GM12878 (cell line): ENCODE measurements at places on chromosomes 12 and 14.

DNA sequence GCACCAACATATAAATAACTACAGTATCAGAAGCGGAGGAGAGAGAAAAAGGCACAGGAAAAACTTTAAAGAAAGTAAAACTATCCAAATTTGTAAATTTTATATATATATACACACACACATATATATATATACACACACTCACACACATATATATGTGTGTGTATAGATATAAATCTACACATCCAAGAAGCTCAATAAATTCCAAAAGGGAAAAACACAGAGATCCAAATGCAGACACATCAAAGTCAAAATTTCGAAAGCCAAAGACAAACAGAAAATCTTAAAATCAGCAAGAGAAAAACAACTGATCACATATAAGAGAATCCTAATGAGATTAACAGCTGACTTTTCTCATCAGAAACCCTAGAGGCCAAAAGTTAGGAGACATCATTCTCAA lies 37.3 kb downstream of the PARP11 start:
- DNase-seq, result no peak

GRCh38 chr12:1171657-1172408 lies 180.8 kb downstream of the ERC1 start:
- DNase-seq, result no peak

DNA sequence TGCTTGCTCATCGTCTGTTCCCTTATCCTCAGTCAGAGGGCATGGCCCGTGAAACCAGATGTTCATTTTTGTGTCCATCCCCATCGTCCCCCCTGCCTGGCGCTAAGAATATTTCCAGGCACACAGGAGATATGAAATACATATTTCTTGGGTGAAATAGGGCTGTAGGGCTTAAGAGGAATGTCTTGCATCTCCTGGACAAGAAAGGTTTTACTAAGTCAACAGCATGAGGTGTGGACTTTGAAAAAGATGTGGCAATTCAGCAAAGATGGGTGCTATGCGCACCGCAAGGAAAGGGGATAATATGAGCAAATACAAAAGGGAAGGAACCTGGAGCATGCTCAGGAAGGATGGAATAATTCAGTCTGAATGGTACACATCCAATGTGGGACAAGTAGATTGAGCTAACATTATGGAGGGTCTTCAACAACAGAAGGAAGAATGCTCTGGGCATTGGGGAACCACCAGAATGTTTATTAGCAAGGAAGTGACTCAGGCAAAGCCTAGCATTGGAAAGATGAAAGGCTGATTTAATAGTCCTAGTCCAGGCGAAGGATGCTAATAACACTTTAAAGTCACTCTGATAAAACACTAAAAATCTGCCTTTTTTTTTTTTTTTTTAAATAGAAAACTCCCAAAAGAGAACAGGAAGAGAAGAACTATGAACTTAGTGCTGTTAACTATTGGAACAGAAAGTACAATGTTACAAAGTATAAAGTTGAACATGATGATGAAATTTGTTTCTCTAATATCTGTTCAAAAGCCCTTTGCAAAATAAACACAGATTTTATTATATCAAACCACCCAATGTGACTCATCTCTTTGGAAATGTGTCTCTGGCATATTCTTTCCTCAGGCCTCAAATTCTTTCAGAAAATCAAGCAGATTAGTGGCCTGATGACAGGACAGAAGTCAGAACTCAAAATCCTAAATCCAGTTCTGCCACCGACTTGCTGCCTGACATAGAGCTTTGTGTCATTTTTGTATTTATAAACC lies 449.5 kb downstream of the BCAT1 start:
- DNase-seq, result no peak

DNA sequence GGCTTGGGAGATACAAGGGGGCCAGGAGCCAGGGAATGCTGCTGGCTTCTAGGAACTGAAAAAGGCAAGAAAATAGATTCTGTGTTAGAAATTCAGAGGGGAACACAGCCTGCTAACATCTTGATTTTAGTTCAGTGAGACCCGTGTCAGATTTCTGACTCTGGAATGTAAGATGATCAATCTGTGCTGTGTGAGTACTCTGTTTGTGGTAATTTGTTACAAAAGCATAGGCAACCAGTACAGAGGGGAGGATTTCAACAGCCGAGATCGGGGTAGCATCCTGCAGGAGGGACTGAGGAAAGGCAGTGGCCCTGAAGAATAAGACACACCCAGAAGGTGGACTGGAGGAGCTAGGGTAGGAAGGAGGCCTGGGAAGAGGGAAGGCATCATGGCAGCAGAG lies 410.0 kb upstream of the CCDC196 start:
- no peak for DNase-seq

GRCh38 chr14:89121968-89122620 lies 294.9 kb downstream of the FOXN3 start:
- no peak for DNase-seq

DNA sequence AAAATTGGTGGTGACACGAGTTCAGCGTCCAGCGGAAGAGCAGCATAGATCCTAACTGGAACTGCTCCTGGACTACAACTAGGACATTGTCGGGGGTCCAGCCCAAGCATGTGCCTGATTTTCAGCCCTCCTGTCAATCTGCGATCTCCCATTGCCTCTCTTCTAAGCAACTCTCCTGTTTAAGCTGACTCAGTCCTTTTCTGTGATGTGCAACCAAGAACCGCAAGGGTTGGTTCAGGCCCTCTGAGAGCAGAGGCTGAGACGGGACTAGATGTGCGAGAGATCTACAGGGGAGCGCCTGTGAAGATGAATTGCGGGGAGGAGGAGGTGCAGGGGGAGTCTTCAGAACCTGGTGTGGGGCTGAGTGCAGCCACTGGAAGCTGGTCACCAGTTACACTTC lies 3.7 kb upstream of the PAPLN start:
- DNase-seq, result no peak

DNA sequence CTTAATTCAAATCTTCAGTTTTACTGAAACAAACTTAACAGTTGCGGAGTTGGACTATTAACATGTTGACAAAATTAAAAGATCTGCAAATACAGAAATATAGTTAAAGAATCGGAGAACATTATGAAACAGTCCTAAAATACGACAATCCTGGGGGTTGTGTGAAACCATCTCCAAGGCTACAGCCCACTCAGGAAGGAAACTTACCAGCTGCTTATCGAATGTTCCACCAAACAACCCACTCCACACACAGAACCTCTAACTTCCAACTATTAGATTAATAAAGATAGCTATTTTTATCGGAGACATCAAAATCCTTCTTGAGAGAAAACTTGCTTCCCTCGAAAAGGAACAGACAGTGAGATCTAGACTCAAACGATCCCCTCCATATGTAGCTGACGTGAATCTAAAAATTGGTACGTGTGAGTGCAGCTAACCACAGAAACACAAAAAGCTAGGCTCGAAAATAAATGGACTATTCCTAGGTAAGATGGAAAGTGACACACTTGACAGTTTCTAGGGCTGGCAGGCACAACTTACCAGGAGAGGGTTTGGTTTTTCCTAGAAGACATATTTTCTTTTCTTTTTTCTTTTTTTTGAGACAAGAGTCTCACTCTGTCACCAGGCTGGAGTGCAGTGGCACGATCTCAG lies 12.9 kb downstream of the VPS37B start:
- no peak for DNase-seq

DNA sequence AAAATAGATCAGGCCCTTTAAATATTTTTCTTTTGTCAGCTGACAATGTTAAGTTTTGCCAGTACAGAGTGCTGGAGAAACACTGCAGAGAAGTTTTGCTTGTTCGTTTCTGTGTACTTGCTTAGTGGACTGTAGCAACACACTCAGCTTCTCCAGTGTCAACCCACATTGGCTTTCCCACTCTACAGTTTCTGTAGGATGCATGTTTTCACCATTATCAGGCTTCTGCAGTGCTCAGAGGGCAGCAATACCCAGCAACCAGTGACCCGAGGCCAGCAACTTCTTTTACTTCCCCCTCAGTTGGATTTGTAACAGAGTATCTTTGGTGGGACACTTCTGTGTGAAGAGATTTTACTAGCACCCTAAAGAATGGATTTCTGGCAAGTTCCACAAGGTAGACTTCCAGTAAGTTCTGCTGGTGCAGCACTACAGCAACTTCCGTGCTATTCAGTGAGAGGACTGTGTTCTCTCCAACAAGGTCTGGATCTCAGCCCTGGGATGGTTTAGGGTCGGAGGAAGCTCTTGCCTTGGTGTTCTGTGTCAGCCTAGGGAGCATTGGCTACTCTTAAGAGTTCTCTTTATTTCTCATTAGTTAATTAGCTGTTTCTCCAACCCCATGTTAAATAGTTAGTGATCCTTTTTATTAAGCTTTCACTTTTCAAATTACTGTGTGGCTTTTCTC lies 70.4 kb downstream of the FUT8 start:
- no peak for DNase-seq

DNA sequence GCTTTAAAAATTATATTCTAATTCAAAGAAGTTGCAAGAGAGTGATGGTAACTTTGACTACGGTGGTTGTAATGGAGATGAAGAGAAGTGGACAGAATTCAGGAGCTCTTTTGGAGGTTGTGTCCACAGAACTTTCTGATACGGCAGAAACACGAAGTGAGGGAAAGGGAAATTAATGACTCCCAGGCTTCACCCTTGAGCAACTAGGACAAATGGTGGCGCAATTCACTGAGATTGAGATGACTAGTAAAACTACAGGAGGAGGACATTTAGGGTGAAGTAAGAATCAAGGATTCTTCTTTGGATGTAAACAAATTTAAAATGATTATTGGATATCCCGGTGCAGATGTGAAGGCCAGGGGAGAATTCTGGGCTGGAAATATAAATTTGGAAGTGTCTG lies 212.6 kb downstream of the PTPRO start:
- no peak for DNase-seq

DNA sequence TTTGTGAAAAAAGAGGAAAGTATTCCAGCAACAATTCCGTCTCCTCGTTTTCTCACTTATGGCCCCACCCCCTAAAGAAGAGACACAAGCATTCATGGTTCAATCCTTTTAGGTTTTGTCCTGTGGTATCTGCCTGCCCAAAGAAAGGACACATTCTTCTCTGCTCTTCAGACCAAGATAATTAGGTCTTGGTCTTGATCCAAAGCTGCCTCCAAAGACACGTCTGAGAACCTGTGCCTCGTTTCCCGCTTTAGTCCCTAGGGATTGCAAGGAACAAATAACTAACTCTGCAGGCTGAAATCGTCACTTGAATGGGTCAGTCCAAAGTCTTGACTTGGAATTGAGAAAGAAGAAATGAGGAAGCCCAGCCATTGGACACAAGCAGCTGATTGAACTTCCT lies 202.7 kb upstream of the FAR2 start:
- no peak for DNase-seq

- DNase-seq, result no peak
Measured at GRCh38 chr12:12384571-12385340, 27.9 kb downstream of the BORCS5 start.

GRCh38 chr14:21043387-21043973 lies 1.3 kb downstream of the RNASE7 start:
- DNase-seq, result no peak

GRCh38 chr14:72061718-72062117 lies 129.5 kb downstream of the RGS6 start:
- no peak for DNase-seq

GRCh38 chr12:26229910-26230309 lies 34.5 kb downstream of the SSPN start:
- no peak for DNase-seq

GRCh38 chr14:35695647-35696046 lies 113.4 kb downstream of the RALGAPA1 start:
- no peak for DNase-seq

DNA sequence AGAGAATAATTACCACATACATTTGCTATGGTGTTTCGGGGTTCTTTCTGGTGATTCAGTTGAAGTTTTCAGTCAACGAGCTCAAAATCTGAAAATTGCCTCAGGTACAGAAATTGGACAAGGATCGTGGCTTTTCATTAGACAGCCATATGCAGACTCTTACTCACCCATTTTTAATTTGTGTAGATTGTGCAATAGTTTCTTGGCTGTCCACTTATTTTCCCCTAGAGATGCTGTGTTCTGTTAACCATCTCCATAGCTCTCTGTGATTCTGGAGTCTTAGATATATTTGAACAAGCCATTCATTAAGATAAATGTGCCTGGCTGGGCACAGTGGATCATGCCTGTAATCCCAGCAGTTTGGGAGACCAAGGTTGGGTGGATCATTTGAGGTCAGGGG lies 497.1 kb upstream of the RPL10L start:
- DNase-seq, result no peak

- DNase-seq, result no peak
Measured at GRCh38 chr12:85894653-85895052, 20.6 kb downstream of the NTS start.

- no peak for DNase-seq
Measured at GRCh38 chr12:49619286-49619685, 4.1 kb upstream of the PRPF40B start.

- no peak for DNase-seq
Measured at GRCh38 chr14:101595349-101595748, 34.1 kb downstream of the DIO3 start.

GRCh38 chr14:86404425-86404824 lies 874.5 kb downstream of the FLRT2 start:
- no peak for DNase-seq

DNA sequence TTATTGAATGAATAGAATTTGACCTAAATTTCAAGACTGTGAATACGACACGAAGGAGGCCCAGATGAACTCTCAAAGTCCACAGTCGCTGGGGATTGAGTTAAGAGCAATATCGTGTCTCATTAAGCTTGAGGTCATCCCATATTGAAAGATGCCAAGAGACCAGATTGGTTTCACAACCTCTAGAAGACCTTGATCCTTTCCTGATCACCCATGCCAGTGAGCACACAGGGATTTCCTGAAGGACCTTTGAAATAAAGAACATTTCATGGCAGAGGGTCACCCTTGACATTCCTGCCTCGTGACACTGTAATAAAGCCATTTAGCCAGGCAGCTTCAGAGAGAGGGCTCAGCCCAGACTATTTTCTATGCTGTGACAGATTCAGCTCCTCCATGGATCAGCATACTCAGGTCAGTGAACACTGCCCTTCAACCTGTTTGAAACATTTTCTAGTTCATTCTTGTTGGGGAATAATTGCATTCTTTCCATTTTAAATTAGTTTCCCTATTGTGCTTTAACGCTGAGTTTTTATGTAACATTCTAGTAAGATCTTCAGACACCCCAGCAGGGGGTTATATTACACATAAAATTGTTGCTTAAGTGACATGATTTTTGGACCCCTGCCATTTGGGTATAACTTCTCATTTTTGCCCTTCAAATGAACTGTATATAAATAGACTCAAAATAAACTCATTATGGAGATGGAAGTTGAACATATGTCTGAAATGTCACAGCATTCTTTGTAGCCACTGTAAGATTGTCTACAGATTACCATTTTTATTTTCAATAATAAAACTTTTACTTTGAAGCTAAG lies 213.2 kb downstream of the C12orf50 start:
- no peak for DNase-seq

GRCh38 chr14:74541225-74541624 lies 47.7 kb downstream of the ISCA2 start:
- DNase-seq, result no peak

DNA sequence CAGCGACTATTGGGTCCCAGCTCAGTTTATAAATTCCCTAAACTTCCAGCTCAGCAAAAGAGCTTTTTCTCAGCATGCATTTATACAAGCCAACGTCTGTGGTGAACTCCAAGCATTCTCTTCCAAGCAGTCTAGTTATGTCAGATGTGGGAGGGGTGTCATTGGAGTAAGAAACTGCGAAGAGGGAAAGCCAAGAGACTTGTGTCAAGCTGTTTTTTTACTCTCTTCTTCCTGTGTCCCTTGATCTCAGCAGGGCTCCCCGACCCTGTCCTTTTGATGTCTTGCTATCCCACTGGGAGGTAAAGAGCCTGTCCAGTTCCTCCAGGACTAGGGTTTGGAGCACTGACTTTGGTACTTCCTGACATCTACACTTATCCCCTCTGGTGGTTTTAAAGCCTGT lies 69.0 kb downstream of the PPM1H start:
- no peak for DNase-seq

GRCh38 chr12:99067171-99067785 lies 422.2 kb downstream of the APAF1 start:
- DNase-seq, result no peak
